Placental pericyte (primary cell): ENCODE measurements at places on chromosomes 5 and 9. TPM values are rescaled to one million over a fixed set of nuclear protein-coding genes. Genes with fewer than 3 reads are reported as not detected.

The ADAMTS16 gene
- 0.22 and 0.57 TPM in 2 replicates for total RNA-seq

The WHRN gene
- total RNA-seq = 1.3 and 3.4 TPM in 2 replicates

The DRD1 gene
- 0.44 and 0.72 TPM in 2 replicates for total RNA-seq

The BTNL8 gene
- not detected in 2 replicates for total RNA-seq

The PKD2L2 gene
- not detected in 2 replicates for total RNA-seq

The NPR3 gene
- 2.0 and 6.4 TPM in 2 replicates for total RNA-seq

The TRAF1 gene
- 1.1 and 1.7 TPM in 2 replicates for total RNA-seq

The UIMC1 gene
- total RNA-seq = 30.8 and 36.3 TPM in 2 replicates

The SPATA31A3 gene
- not detected in 2 replicates for total RNA-seq

The ENTR1 gene
- 37.9 and 47.8 TPM in 2 replicates for total RNA-seq

The SLCO6A1 gene
- total RNA-seq = under 0.01 and 0.14 TPM in 2 replicates

The MARCOL gene
- not detected in 2 replicates for total RNA-seq

The AMBP gene
- not detected in 2 replicates for total RNA-seq

The SEMA5A gene
- 31.1 and 116 TPM in 2 replicates for total RNA-seq

The RXRA gene
- 17.5 and 19.2 TPM in 2 replicates for total RNA-seq

The RLN2 gene
- total RNA-seq = not detected in 2 replicates

The C5orf58 gene
- under 0.01 TPM in 1 of 2 replicates, not detected in the other for total RNA-seq

The PALM2AKAP2 gene
- total RNA-seq = 25.8 and 66.4 TPM in 2 replicates

The CDC20B gene
- total RNA-seq = not detected in 2 replicates

The FKTN gene
- total RNA-seq = 19.0 and 25.2 TPM in 2 replicates

The EGFLAM gene
- total RNA-seq = 3.3 and 10.1 TPM in 2 replicates

The TEX48 gene
- total RNA-seq = not detected in 2 replicates
